Cortex of kidney (tissue), 1 donor: ENCODE measurements at places on chromosomes 3 and 15.

DNA sequence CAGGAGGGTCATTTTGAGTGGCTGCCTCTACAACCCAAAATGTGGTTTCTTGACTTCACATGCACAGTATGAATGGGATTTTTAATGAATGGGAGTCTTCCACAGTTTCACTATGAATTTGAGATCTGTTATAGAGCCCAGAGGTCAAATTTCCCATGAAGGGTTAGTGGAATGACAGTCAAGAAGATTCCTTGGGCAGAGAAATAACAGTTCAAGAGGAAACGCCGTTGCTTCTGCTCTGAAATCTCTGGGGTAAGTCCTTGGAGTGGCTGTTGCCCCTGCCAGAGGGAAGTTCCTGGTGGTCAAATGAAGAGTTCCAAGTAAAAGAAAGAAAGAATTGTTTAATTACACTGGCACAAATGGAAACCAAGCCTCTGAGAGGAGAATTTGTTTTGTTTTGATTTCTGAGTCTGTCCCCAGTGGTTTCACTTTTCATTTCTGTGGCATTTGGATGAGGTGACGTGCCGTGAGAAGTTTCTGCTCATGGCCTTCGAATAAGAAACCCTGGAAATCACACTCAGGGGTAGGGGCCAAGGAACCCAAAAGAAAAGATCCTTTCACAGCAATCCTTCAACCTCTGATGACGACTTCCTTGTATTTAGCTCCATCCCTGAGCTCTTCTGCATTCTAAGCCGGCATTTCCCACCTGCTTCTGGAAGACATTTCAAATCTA, 77.5 kb upstream of the IL12A start:
- no peak for DNase-seq

GRCh38 chr3:7615043-7615442, 754.1 kb downstream of the GRM7 start:
- no peak for DNase-seq

DNA sequence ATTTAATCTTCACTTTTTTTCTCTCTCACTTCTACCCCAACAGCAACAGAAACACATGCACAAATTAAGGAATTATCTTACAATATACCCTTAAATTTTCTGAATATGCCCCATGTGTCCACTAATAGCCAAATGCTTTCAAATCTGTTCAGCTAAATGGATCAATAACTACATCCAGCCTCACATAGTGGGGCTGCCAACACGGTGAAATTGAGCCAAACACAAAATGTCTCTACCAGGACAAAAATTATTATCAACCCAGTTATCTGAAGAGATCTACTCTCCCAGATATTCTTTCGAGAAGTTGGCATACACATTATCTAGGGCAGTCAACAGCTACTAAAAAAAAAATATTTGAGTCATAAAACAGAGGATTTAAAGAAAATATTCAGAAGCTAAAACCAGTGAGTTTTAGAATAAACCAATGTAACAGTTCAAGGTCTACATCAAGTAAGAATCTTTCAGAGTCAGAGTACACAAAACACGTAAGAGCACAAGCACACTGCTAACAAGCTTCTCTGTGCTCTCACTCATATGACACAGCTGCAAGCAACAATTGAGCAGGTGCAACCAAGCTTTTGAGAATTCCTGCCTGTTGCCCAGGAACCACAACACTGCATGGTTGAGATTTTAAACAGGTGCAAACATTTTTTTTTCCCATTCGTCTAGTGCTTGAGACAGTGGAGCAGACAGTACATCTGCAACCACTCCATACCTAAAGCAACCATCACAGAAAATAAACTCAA, 247.7 kb downstream of the ZBTB20 start:
- no peak for DNase-seq

DNA sequence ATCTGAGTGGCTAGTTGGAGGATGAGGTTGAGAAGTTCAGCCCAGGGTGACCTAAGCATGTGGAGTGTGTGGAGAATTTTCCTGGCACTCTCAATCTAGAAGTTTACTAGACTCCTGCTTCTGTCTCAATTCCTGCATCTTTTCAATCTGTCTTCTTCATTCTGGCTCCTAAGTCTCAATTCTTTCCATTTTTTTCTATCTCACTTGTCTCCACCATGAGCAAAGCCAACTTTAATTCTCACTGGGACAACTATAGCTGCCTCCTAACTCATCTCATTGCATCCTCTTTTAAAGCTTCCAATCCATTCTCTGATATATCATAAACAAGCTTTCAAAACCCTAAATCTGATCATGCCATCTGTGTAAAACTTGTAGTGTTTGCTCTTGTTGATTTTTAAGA, 569.3 kb downstream of the NAALADL2 start:
- no peak for DNase-seq

DNA sequence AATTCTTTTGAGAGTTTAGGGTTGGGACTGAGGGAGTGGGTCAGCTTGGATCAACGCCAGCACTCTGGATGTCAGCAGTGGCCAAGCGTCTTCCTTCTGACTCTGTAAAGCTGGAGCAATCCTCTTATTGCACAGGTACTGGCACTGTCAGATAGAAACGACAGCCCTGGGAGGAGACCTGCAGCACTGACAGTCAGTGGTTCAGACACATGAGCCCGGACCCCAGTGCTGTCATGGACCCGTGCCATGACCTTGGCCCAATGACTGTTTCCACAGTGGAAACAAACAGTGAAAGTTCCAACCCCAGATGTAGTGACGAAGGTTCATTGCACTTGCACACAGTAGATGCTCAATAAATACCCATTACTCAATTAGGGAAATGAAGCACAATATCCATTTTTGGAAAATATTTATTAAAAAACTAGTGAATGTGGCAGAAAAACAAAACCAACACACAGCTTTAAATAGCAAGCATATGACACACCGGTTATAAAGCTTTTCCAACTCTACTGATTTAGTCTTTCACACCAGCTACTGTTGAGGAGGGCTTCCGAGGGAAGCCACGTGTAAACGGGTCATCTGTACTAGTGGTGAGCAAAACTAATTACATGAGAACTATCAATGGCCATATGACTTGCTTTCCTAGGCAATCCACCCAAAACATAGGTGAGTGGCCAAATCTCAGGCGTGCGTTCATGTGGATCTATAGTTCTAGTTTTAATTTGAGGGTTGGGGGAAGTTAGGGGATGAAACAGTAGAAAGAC, 22.1 kb downstream of the SIAH2 start:
- no peak for DNase-seq

DNA sequence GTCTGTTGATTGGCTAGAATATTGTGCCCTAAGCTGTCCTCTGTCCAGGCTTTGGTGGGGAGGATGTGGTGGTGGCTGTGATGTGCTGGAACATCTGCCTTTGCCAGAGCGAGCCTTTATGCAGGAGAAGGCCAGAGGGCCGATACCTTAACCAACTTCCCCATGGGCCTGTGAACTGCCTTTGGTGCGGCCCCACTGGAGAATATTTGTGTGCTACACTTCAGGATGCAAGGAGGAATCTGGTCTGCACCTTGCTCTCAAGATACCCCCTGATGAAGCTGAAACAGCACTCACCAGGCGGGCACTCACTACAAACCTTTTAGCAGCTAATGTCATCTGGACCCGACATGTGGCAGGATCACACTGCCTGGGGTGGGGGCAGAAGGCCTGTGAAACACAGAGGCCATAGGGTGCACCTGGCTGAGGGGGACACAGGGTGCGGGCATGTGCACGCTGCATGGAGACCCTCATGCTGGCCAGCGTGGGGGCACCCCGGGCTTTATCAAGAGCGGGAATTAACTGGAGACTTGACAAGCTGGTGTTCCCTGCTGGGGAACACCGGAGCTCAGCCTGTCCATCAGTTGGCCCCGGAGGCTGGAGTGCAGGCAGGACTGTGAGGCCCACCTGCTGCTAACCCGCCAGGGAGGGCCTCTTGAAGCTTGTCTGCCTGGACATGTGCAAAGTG, 16.4 kb downstream of the PRR23E start:
- no peak for DNase-seq

GRCh38 chr3:109184726-109185125, 48.2 kb downstream of the C3orf85 start:
- DNase-seq = no peak

DNA sequence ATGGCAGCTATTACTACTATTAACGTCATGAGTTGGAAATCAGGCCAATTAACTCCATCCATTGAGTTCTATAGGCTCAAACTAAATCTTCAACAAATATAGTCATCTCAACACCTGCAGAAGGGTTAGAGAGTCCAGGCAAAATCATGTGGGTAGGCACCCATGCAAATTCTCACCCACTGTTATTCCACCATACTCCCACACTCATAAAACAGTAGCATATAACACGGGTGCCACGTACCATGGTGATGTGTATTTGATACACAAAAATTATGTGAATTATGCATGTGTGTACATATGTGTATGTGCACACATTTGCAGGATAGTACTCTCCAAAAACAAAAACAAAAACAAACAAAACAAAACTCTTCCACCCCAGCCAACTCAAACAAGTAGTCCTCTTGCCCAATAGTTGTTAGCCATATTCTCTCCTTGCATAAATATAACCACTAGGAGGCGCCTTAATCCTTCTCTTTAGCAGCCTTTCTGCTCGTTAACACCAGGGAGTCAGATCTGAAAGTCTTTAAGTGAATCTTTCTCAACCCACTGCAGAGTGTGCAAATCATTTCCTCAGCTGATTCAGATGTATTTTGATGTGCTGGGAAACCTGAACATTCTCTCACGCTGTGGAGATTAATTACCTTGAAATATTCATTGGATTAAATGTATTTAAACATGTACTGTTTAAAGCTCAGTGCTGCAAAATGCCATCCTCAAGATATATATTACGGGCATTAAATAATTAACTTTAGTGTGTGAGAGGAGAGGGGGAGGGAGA, 38.0 kb upstream of the COPB2 start:
- DNase-seq = no peak

GRCh38 chr3:10265833-10266232, 17.6 kb downstream of the TATDN2 start:
- no peak for DNase-seq

DNA sequence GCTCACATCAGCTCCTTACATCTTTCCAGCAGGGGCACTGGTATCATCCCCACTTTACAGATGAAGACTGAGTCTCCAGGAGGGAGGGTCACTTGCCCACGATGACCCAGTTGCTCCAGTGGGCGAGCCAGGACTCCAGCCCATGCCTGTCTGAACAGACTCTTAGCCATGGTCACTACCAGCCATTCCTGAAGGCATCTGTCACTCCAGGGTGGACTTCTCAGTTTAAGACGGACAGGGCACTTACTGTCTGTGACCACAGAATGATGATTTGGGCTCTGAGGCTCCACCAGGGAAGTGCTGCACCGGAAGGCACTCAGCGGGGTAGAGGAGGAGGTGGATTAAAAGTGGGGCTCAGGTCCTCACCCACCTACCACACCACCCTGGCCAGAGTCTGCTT, 104.0 kb upstream of the SLC6A6 start:
- DNase-seq = no peak

DNA sequence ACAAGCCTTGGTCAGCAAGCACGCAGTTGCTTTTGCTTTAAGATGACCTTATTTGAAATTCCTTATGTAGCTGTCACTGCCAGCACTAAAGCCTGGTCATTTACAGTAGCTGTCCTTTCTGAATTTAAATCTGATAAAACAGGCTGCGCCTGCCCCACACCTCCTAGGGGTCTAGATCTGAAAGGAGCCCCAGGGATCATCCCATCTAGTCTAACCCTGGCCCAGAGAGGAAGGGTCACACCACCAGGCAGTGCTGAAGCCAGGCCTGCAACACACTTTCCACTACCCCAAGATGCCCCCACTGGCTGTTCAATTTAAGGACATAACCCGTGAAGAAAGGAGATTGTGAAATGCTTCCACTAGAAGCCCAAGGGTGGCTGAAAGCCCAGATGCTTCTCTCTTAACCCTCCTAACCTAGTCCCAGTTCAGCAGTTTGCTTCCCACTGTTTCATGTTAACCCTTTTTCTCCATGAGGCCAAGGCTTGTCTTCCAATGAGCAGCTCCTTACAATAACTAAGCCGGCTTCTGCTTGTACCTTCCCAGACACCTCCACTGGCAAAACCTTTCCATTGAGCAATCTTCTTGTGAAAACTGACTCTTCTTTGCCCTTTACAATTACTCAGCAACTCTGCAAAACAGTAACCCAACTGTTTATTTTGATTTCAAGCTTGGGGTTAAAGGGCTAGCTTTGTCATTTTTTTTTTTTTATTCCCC, 198.9 kb upstream of the LPP start:
- no peak for DNase-seq

GRCh38 chr15:68550498-68551295, 28.1 kb upstream of the CORO2B start:
- no peak for DNase-seq

GRCh38 chr15:82398785-82399184, 30.8 kb upstream of the GOLGA6L9 start:
- DNase-seq = no peak

DNA sequence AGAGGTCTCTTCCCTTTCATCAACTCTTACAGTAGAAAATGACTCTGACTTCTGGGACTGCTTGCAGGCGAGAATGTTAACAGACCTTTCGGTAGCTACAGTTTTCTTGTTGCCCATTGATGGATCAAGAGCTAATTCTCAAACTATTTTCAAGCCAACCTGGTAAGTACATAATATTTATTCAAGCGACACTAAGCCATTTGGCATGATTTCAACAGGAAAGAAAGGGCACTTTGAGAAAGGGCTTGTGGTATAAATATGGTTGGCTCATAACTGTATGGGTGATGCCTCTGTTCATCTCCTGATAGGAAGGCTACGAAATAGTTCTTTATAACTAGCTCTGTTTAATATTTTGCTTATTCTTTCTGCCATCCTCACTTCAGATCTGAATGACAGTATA, 196.2 kb upstream of the CNTN4 start:
- no peak for DNase-seq

- no peak for DNase-seq
Measured at GRCh38 chr3:140152851-140153639, 218.1 kb downstream of the CLSTN2 start.

GRCh38 chr15:48385031-48385830, 54.0 kb downstream of the DUT start:
- no peak for DNase-seq

GRCh38 chr3:159263750-159264553, 462.1 kb downstream of the MFSD1 start:
- DNase-seq = no peak

GRCh38 chr3:175150812-175151401, 291.8 kb downstream of the NAALADL2 start:
- no peak for DNase-seq

DNA sequence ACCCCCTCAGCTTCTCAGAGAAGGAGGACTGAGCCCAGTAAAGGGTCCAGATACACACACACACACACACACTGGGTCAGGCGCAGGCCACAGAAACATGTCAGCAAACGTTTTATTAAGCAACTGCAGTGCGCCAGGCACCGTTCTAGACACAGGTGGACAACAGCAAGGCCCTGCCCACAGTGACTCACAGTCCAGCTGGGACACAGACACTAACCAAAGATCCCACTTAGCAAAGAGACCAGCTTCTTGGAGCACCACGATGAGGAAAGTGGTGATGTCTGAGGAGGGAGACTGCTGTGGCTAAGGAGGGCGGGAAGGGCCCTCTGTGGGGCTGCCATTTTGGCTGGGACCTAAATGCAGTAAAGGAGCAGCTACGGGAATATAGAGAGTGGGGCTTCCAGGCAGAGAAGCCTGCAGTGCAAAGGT, 2.8 kb upstream of the VILL start:
- DNase-seq = no peak
